ENCODE measurements at places on chromosomes 1 and 21. TPM values are rescaled to one million over a fixed set of nuclear protein-coding genes. Genes with fewer than 3 reads are reported as not detected.

Gene CFAP107
- total RNA-seq, result not detected

Gene PLEKHA6
- 0.61 TPM for total RNA-seq

Gene LCE6A
- total RNA-seq, result not detected

Gene C1orf105
- not detected for total RNA-seq

Gene CD5L
- total RNA-seq, result 0.20 TPM

Gene ALPL
- 14.7 TPM for total RNA-seq

Gene S100A1
- 0.69 TPM for total RNA-seq

Gene ZBTB21
- total RNA-seq, result 24.2 TPM

Gene CC2D1B
- 66.4 TPM for total RNA-seq

Gene RPTN
- not detected for total RNA-seq

Gene RHD
- total RNA-seq, result not detected

Gene HSD3B2
- not detected for total RNA-seq

Gene TPTE
- total RNA-seq, result not detected

Gene PER3
- total RNA-seq, result 3.3 TPM

Gene FABP3
- 0.49 TPM for total RNA-seq

Gene KCNJ9
- not detected for total RNA-seq

Gene SPRR1A
- total RNA-seq, result not detected

Gene SLC30A2
- total RNA-seq, result not detected

Gene TNFRSF18
- 37.5 TPM for total RNA-seq

Gene GBP6
- total RNA-seq, result not detected

Gene CFAP141
- not detected for total RNA-seq

Gene NBPF6
- total RNA-seq, result not detected

Gene RAB42
- 0.20 TPM for total RNA-seq

Gene C21orf91
- 34.2 TPM for total RNA-seq

Gene LCE1A
- not detected for total RNA-seq

Gene SRGAP2
- total RNA-seq, result 54.3 TPM

Gene LORICRIN
- 0.59 TPM for total RNA-seq

Gene TMEM183A
- 62.5 TPM for total RNA-seq

Gene GSTM1
- 22.4 TPM for total RNA-seq

Gene OSBPL9
- total RNA-seq, result 58.2 TPM
